ENCODE measurements at places on chromosomes 11 and 22.

GRCh38 chr11:86292912-86293616 lies 9.0 kb upstream of the HIKESHI start:
- DNase-seq: no peak

DNA sequence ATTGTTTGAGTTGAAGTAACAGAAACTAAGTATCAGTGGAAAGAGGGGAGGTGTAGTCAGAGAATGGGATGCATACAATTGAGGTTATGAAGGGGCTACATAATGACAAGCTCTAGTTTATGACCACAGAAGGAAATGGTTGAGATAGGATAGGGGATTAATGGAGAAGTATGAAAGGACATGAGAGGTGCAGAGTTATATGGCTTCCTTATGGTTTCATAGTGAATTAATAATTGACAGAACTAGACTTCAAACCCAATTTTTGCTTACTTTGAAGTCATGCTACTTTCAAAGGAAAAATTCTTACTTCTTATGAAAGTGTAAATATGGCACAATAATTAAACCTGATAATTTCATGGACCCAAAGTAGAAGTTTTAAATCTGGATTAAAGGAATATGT lies 340.3 kb upstream of the LRRC4C start:
- no peak for DNase-seq

DNA sequence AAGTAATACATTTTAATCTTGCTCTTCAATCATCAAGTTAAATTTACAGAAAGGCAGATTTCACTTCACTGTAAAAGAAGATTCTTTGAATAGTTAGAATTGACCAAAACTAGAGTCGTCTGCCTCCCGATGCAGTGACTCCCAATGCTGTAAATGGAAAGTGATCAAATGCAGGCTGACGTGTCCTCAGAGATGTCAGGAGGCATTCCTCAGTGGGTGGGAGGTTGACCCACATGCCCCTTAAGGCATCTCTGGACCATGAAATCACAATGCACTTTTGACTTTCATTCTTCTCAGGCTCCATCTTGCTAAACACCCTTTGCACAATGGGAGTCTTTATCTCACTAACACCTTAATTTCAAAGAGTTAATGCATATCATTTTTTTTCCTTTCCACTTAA lies 19.0 kb upstream of the CECR2 start:
- no peak for DNase-seq

DNA sequence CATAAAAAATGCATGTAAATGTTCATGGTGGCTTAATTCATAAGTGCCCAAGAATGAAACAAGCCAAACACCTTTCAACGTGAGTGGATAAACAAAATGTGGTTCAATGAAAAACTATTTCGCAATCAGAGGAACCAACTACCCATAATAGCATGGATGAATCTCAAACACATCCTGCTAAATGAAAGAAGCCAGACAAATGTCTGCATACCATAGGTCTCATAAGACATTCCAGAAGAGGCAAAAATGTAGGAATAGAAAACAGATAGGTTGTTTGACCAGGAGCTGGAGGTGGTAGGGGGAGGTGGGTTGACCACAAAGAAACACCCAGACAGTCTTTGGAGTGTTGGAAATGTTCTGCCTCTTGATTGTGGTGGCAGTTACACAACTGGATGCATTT lies 13.2 kb upstream of the OSBPL5 start:
- no peak for DNase-seq

GRCh38 chr22:45842291-45842991 lies 134.5 kb downstream of the WNT7B start:
- no peak for DNase-seq

DNA sequence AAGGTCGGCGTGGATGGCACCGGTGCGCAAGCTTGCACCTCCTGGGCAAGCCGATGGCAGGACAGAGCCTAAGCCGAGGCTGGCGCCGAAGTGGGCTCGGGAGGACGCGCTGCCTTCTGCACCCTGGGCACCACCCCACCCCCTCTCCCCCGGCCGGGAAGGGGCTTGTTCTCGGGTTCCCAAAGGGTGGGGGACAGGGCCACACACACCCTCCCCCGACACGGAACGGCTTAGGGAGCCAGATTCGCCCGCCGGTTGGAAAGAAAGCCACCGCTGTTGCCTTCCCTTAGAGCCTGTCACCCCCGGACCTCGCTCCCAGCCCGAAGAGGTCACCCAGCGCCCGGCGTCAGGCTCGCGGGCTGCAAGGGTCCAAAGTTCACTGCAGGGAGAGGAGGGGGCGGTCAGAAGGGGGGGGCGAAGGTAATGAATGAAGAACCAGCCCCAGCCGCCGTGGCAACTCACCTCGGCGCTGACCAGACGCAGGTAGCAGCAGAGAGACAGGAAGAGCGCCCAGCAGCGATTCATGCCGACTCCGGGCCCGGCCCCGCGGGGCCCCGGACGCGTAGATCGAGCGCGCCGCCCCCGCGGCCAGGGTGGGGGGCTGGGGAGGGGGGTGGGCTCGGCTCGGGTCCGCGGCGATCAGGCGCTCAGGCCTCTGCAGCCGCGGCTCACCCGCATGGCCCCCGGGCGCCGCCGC lies 1.2 kb downstream of the PDGFB start:
- DNase-seq: no peak

DNA sequence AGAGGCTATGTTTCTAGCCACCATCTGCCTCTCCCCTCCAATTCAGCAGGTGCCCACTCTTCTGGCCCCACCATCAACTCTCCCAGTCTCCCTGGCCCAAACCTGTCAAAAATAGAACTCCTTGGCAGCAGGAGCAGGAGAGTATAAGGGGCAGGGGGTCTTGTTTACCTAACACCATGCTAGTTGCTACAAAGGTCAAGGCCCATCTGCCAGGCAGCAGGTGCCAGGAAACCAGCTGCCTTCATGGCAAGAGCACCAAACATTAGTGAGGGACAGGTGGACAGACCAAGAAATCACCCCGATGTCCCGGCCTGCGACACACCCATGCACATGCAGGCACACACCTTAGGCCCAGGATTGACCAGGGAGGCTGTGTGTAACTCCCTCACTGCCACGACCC lies 387.9 kb downstream of the BUD13 start:
- DNase-seq: no peak

GRCh38 chr11:60914633-60915247 lies 782 bp downstream of the TMEM109 start:
- DNase-seq: peak; percentile 44

DNA sequence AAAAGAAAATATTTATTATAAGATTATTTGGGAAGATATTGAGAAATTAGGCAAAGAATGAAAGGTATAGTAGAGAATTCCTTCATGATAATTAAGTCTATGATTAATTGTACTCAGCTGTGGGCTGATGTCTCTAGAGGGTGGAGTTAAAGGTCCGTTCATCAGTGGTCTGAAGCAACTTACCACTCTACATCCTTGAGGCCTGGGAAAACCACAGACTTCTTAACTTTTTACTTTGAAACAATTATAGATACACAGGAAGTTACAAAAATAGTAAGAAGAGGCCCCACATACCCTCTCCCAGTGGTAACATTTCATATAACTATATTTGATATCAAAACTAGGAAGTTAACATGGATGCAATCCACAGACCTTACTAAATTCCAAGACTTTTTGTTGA lies 167.0 kb upstream of the NECTIN1 start:
- peak; percentile 47 for DNase-seq

DNA sequence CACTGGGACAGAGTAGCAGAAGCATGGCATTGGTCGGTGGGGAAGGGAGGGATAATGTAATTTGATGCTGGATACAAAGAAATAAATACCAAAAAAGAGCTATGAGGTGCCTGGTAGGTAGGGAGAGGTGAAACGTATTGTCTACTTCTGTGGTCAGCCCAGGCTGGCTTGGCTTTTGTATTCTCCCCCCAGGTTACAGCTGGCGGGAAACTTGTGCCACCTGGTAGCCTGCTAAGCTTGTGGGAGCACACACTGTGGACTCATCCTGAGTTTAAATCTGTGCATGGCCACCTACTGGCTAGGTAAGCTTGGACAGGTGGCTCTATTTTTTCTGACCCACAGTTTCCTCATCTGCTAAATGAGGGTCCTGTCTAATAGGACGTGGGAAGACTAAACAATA lies 165.2 kb upstream of the E2F8 start:
- no peak for DNase-seq

DNA sequence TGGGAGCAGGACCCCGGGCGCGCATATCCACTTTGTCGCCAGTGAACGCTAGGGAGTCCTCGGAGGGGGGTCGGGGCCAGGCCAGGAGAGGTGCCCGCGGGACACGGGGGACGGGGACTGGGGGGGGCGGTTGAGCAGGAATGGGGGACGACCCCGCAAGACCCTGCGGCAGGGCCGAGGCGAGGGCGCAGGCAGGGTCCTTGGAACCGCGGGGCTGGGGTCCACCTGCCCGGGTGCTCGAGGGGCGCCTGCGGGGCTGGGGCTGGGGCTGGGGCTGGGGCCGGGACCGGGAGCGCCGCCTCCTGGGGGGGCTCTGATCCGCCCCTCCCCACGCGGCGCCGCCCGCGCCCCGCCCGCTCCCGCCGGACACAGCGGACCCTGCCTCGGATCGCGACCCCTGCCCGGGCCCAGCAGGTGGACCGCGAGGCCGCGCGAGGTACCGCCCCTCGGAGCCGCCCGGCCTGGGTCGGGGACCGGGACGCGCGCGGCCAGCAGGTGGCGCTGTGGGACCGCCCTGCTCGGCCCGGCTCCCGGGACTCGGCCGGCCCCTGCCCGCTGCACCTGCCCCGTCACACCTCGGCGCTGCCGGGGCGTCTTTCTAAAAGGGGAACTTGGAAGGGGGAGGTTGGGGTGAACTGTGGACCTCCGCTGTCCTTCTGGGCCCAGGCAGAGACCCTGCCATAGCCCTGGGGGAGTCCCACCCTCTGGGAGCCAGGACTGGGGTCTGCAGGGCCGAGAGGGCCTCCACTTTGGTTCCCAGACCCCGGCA lies 11.0 kb downstream of the CRELD2 start:
- DNase-seq: peak; percentile 87

DNA sequence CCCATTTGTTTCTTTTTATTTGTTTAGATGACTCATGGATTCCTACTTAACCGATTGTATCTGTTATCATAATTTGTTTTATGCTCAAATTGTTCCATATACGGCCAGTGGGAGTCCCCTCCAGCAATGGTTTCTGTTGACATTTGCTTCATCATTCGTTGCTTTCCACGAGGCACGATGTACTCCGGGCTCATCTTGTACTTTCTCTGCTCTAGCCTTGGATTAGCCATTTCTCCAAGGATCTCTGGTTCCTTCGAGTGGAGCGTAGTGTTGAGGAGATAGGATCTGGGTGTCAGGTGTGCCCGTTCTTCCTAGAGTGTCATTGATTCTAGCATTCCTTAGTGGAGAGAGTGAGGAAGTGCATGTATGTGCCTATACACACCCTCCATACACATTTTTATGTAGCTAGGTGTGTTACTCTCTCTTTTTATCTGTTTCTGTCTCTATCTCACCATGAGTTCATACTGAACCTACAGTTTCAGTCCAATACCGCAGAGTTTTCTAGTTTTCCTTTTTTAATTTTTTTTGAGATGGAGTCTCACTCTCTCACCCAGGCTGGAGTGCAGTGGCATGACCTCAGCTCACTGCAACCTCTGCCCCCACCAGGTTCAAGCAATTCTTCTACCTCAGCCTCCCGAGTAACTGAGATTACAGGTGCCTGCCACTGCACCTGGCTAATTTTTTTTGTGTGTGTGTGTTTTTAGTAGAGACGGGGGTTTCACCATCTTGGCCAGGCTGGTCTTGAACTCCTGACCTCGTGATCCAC lies 31.4 kb downstream of the TECTA start:
- DNase-seq: no peak

- DNase-seq: no peak
These were observed 23.6 kb downstream of the MYEOV start for GRCh38 chr11:69317401-69318092.

DNA sequence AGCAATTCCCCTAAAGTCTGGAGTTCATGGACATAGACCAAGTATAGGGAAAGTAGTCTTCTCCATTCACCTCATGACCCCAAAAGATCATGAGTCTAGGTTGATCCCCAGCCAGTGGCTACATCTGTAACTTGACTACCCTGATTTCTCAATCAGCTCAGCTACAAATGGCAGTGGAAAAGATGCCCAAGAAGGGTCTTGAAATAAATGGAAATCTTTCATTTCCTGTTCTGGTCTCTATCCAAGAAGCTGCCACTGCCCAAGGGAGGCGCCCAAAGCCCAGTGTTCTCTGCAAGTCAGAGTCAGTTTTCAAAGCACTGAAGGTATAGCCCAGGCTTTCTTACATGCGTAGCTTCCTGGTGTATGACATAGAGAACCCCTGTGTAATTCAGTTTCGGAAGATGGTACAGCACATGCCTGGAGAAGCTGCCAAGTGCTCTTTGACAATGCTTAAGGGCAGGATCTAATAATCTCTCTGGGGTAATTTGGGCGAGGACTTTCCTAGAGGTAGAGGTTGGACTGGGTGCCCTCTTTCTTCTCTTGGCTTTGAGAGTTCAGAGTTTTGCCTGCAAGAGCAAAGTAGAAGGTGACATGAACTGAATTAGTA lies 101.1 kb downstream of the ADAMTS15 start:
- DNase-seq: no peak

DNA sequence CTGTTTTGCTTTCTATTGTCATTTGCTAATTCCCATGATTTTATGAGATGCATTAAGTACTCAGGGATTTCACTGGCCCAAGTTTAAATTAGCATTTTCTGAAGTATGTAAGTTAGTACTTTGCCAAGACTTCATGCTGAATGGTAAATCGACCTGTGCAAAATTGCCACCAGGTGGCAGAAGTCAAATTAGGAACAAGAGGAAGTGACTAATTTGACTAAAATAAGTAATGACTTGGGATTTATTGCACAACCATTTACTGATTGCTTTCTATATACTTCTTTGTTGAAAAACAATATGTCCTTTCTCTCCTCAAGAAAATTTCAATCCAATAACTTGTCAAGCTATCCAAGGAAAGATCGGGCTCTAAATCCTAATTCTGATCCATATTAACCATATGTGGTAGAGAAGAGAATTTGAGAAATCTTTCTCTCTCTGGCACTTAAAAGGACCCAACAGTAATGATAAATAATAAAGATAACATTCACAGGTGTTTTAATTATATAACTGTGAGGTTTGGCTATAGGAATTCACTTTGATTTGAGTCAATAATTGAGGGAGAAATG lies 253.7 kb upstream of the CHORDC1 start:
- DNase-seq: peak; percentile 79

DNA sequence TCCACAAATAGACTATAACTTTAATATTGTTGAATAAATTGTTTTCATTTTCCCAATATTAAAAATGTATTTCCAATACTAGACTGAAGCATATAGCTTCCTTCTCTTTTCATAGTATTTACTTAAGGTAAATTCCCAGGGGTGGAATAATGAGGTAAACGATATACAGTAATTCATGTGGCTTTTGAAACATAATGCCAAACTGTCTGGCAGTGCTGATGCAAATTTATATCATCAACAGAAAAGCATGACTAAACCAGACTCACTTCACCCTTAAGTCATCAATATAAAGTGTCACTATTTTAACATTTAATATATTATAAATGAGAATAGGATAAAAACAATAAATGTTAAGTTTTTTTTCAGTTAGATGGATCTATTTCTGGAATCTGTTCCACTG lies 13.6 kb downstream of the C2CD3 start:
- DNase-seq: no peak

GRCh38 chr22:47355776-47356510 lies 593.5 kb downstream of the TBC1D22A start:
- DNase-seq: no peak

GRCh38 chr22:19998991-19999820 lies 17.4 kb downstream of the ARVCF start:
- no peak for DNase-seq
